ENCODE measurements at places on chromosomes 3 and 15.

DNA sequence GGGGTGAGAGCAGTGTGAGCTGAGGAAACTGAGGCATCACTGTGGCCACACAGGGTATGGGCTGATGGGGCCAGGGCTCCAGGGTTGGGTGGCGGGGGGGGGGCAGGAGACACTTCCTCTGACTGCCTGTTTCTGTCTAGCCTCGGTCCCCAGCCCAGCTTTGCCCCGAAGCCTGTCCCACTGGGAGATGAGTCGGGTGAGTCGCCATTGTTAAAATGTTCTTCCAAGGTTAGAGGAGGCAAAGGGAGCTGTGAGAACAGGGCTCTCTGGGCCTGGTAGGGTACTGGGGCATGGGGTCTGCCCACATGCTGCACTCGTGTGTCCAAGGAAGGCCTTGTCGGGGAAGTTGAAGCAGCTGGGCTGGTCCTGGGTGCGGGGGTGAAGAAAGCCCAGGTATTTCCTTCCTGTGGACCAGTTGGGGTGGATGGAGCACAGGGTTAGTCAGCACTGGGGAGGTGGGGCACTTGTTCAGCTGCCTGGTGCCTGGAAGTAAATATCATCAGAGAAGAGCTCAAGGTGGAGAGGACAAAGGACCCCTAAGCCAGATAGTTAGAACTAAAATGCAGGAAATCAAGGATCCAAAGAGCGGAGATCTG is 8.3 kb upstream of the JMJD7 start:
- DNase-seq, result no peak

GRCh38 chr15:92383519-92384324 is 10.0 kb upstream of the ST8SIA2 start:
- no peak for DNase-seq

GRCh38 chr3:34203386-34203785 is 405.0 kb downstream of the PDCD6IP start:
- no peak for DNase-seq

GRCh38 chr3:118472586-118472985 is 562.1 kb downstream of the IGSF11 start:
- no peak for DNase-seq

GRCh38 chr15:81385721-81386076 is 11.7 kb upstream of the TMC3 start:
- no peak for DNase-seq

- no peak for DNase-seq
Measured at GRCh38 chr3:70000028-70000410, 486 bp downstream of the SAMMSON start.

DNA sequence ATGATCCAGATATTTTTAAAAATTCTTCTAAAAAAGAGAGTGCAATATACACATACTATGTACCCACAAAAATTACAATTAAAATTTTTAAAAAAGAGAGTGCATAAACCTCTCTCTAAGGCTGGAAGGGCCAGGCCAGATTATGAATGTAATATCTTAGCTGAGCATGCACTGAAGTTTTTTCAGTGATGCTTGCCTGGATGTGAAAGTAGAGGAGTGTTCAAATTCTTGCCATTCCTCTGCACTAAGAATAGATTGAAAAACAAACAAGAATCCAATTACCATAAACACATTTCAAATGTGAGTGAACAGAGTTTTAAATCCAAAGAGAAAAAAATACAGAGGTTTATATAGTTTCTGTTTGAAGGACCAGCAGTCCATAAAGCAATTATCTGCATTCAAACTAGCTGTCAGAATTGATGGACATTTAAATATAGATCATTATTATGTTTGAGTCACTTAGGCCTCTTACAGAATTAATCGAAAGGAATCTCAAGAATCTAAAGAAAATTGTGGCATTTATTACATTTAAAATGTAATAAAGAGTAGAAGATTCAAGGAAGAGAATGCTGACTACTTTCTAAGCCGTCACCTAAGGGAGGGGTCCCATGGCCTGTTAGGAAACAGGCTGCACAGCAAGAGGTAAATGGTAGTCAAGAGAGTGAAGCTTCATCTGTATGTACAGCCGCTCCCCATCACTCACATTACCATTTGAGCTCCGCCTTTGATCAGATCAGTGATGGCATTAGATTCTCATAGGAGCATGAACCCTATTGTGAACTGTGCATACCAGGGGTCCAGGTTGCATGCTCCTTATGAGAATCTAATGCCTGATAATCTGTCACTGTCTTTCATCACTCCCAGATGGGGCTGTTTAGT is 159.3 kb upstream of the MDFIC2 start:
- DNase-seq, result no peak

DNA sequence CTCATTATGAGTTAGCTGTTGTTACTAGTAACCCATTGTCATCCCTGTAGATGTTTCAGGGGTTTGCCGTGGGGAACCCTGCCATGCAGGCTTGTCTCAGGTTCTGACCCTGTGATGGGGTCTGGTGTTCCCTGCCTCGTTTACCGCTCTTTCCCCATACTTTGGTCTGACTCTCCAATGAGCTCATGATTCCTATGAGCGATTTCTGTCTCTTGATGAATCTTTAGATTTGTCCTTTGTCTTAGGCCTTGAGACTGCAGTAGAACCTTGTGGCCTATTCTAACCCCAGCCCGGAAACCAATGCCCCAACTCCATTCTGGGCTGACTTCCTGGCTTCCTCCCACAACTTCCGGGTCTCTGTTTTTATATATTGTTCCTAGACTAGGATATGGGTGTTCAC is 11.3 kb upstream of the IQGAP1 start:
- no peak for DNase-seq

DNA sequence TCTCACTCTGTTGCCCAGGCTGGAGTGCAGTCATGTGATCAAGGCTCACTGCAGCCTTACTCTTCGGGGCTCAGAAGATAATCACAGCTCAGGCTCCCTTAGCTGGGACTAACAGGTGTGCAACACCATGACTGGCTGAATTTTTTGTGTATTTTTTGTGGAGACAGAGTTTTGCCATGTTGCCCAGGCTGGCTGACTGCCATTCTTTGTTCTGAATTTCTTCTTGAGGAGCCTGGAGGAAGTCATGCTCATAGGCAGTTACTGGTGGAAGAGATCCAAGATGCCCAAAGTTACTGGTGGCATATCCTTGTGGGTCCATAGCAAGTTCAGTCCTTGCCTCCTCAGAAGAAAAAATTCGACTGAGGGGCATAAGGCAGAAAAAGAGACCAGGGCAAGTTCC is 16.6 kb upstream of the UBP1 start:
- no peak for DNase-seq

DNA sequence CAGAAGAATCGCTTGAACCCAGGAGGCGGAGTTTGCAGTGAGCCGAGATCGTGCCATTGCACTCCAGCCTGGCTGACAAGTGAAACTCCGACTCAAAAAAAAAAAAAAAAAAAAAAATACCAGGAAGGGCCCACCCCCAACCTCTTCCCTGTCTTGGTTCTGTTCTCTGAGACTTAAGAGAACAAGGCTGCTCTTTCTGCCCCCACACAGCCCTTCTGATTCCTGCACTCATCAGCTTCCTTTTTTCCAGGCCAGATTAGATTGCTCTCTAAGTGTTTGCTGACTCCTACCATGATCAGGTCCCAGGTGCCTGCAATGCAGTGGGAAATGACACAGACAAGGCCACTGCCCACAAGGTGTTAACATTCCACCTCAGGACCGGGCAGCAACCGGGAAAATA is 13.0 kb downstream of the TMEM44 start:
- DNase-seq, result no peak

All from cerebellar nuclear complex (tissue), 1 donor.